ENCODE measurements at places on chromosomes 16 and 17.

GRCh38 chr16:952321-952720 lies 18.5 kb downstream of the LMF1 start:
- no peak for DNase-seq

DNA sequence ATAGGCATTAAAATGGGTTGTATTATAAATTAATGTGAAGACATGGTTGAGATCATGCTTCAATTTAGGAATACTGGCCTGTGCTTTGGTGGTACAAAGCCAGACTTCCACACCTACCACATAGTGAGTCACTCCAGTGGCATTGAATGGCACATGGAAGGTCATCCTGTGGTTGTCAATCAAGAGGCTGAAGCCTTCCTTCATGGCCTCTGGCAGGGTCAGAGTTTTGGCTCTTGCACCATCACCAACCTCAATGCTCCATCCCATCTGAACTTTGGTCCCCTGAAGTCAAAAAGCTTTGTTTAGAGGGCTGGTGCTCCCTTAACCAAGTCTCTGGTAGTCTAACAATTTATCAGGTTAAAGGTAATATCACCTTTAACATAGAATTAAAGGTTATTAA lies 6.1 kb downstream of the ZP2 start:
- no peak for DNase-seq

GRCh38 chr16:2473446-2473926 lies 1.4 kb upstream of the TBC1D24 start:
- DNase-seq, result no peak

- no peak for DNase-seq
These were observed 51.7 kb downstream of the CMIP start for GRCh38 chr16:81496321-81496720.

GRCh38 chr17:82830249-82830661 lies 9.6 kb downstream of the ZNF750 start:
- DNase-seq, result no peak

DNA sequence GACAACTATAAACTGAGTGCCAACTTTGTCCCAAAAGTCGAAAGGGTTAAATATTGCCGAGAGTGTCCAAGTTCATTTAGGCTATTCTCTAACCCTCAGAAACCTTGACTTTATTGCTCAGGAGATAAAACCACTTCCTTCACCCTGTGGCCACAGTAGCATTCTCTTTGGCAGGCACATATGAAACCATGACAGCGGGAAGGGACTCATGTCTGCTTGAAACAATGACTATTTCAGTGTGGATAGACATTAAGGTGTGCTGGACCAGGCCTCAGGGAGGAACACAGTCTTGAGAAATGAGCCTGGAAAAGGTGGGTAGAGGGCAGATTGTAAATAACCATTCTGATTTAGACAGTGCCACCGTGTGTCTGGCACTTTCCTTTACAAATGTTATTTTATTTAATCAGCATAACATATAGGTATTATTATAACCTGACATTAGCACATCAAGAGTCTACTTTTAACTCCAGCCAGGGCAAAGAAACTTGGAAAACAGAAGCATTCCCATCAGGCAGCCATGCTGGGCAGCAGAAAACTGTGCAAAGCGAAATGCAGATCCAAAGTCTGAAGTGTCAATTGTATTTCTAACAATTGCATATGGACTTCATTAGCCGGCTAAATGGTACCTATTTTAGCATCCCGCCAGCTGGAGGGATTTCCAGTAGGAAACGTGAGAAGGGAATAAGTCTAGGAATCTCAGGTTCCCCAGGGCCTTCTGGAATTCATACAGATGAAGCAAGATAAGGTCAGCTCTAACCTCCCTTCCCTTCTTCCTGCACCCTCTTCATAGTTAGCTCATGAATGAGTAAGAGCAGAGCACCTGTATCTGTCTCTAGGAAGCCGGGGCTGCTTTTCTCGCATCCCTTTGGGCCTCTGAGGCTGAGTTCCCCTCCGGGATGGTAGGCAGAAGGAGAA lies 212.8 kb upstream of the ELAC2 start:
- DNase-seq, result no peak

GRCh38 chr16:89727406-89728120 lies 6.2 kb downstream of the ZNF276 start:
- no peak for DNase-seq

DNA sequence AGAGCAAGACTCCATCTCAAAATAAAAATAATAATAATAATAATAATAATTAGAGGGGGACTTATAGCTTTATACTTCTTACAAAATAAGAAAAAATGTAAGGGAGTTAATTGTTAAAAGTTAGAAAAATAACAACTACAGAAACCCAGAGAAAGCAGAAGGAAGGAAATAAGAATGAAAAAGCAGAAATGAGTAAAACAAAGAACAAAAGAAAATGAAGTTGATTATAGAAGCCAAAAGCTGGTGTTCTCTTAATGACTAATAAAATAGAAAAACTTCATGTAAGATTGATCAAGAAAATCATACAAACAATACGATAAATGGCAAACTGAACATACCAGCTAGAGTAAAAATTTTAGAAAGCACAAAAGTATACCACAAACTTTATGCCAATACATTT lies 6.8 kb upstream of the NSMCE1 start:
- no peak for DNase-seq

GRCh38 chr17:63645775-63646487 lies 23.7 kb downstream of the MAP3K3 start:
- DNase-seq, result no peak

DNA sequence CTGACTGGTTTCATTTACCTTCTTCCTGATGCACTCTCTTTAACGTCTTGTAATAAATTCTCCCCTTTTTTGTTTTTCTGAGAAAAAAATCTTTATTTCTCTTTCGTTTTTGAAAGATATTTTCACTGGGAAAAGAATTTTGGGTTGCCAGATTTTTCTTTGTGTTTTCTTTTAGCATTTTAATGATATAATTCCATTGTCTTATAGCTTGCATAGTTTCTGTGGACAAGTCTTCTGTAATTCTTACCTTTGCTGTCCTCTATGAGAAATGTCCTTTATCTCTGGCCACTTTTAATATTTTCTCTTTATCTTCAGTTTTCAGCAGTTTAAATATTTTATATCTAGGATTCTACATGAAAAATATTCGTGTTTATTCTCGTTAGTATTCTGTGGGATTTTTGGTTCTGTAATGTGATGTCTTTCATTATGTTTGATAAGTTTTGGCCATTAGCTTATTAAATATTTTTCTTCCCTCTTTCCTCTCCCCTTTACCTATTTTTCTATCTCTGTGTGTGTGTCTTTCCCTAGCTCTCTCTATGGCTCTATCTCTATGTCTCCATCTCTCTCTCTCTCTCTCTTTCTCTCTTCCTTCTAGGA lies 236.5 kb downstream of the C16orf95 start:
- no peak for DNase-seq

- DNase-seq, result no peak
These were observed at the start of gene TLCD1 for GRCh38 chr17:28726226-28726626. TSS of gene TLCD1 (minus strand) at chr17:28726233. CDS start at chr17:28726097, 136 bp downstream.

- no peak for DNase-seq
These were observed 18.1 kb upstream of the ABCC12 start for GRCh38 chr16:48173889-48174288.

- no peak for DNase-seq
These were observed 32.1 kb upstream of the NLK start for GRCh38 chr17:28010406-28010805.

- DNase-seq, result no peak
These were observed 435.8 kb upstream of the EEF2KMT start for GRCh38 chr16:5533321-5533888.

DNA sequence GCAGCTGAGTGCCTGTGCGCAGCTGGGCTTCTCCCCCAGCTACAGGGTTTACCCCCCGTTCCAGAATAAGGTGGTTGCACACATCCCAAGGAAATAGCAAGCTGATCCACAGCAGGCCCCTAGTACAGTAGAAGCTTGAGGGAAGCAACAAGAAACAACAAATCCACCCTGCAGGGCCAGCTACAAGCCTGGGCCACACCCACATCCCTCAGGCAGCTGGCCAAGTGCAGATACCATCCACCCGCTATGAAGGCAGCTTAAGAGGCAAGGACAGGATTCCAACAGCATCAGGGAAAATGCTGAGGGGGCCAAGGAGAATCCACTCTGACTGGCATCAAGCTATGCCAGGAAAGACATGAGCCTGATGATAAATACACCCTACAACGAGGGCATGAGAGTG lies 66.9 kb upstream of the RCVRN start:
- DNase-seq, result no peak

- DNase-seq, result peak; percentile 40
These were observed 5.3 kb upstream of the WDR24 start for GRCh38 chr16:695355-696089.

DNA sequence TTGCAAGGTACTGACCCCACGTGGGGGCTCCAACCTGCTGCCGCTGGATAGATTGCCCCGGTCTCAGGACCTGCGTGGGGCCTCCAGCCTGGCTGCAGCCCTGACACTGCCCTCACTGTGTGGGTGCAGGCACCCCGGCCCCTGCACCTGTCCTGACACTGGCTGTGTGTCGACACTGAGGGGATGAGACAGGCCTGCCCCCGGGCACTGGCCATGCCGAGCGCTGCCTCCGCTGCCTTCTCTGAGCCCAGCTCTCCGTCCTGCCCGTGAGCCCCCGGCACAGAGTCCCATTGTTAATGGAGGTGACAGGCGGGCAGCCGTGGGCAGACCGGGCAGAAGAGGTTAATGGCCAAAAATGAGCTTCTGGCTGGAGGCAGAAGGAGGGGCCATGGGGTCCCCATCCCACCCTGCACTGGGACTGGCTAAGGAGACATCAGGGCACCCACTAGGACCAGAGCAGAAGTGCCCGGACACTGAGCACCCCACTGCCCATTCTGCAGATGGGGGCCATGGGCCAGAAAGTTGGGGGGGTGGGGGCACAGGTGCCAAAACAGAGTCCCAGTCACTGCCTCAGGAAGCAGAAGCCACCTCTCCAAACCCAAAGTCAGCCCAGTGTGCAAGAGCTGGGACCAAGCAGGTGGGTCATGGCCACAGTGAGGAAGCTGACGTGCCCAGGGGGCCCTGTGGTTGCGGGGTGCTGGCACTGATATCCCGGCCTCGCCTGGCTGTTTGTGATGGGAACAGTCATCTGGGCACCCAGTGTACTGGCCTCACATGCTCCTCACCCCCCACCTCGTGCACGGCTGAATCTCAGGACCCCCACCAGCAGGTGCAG lies 2.5 kb upstream of the PRR35 start:
- DNase-seq, result no peak

GRCh38 chr16:69073181-69073702 lies 32.2 kb upstream of the HAS3 start:
- no peak for DNase-seq

GRCh38 chr16:86891121-86891520 lies 312.8 kb downstream of the FOXL1 start:
- no peak for DNase-seq

- DNase-seq, result no peak
These were observed 139.4 kb downstream of the CCDC182 start for GRCh38 chr17:57605675-57606105.
